OCI-LY7 (cell line): ENCODE measurements at places on chromosomes 1 and 21. TPM values are rescaled to one million over a fixed set of nuclear protein-coding genes. Genes with fewer than 3 reads are reported as not detected.

- no peak for DNase-seq
Measured at GRCh38 chr1:54754486-54755285, 9.6 kb downstream of the PARS2 start.

DNA sequence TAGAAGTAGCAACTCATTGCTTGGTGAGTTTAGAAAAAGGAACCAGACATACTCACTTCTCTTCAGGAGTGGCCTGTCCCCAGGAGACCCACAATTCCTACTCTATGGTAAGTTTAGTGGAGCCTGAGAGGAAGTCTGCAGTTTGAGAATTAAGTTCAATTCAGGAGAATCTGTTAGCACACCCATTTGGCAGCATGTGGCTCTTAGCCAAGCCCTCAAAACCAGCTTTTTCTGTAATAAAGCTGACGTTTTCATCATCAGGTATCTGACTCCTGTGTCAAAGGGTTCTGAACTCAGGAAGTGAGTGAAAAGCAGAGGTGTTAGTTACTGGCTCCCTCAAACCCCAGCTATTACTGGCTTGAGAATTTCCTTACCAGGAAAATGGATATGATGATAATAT is 20.4 kb upstream of the RGS16 start:
- DNase-seq: no peak

The LPAR3 gene
- not detected in 2 replicates for total RNA-seq

The CACHD1 gene
- not detected in 2 replicates for total RNA-seq

- DNase-seq: no peak
Measured at GRCh38 chr1:206580438-206581113, 31.7 kb downstream of the EIF2D start.

- no peak for DNase-seq
Measured at GRCh38 chr1:186806477-186806876, 22.3 kb upstream of the PLA2G4A start.

DNA sequence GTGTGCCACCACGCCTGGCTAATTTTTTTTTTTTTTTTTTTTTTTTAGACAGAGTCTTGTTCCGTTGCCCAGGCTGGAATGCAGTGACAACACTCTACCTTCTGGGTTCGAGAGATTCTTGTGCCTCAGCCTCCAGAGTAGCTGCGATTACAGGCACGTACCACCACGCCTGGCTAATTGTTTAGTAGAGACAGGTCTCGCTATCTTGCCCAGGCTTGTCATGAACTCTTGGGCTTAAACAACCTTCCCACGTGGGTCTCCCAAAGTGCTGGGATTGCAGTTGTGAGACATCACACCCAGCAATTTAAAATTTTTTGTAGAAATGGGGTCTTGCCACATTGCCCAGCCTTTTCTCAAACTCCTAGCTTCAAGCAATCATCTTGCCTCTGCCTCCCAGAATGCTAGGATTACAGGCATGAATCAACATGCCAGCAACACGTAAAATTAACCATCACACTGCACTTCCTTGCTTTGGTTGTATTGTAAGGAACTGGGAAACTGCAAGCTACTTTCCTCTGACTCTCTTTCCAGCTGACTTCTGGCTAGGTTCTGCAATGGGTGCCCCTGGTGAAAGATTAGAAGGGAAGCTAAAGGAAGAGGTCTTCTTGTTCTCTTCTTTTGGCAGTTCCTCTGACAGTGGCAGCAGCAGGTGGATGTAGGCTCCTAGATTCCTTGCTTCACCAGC is 13.9 kb upstream of the IL6R start:
- no peak for DNase-seq

The KISS1 gene
- total RNA-seq: not detected in 2 replicates

GRCh38 chr1:220684890-220685289 is 5.3 kb upstream of the C1orf115 start:
- no peak for DNase-seq
